ENCODE measurements at places on chromosomes 5 and 9.

GRCh38 chr5:79802406-79802805 lies 112.8 kb downstream of the CMYA5 start:
- DNase-seq = no peak

- DNase-seq = no peak
Measured at GRCh38 chr9:115207003-115207836, 89.3 kb upstream of the TNC start.

DNA sequence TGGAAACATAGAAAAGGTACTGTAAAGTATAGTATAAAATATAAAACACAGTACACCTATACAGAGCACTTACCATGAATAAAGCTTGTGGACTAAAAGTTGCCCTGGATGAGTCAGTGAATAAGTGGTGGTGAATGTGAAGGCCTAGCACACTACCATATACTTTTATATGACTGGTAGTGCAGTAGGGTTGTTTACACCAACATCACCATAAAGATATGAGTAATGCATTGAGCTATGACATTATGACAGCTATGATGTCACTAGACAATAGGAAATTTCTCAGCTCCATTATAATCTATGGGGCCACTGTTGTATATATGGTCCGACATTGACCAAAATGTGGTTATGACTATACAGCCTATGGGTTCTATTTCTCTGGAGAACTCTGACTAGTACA lies 291.8 kb upstream of the ACTBL2 start:
- no peak for DNase-seq

- no peak for DNase-seq
Measured at GRCh38 chr9:85559526-85559925, 182.2 kb downstream of the AGTPBP1 start.

DNA sequence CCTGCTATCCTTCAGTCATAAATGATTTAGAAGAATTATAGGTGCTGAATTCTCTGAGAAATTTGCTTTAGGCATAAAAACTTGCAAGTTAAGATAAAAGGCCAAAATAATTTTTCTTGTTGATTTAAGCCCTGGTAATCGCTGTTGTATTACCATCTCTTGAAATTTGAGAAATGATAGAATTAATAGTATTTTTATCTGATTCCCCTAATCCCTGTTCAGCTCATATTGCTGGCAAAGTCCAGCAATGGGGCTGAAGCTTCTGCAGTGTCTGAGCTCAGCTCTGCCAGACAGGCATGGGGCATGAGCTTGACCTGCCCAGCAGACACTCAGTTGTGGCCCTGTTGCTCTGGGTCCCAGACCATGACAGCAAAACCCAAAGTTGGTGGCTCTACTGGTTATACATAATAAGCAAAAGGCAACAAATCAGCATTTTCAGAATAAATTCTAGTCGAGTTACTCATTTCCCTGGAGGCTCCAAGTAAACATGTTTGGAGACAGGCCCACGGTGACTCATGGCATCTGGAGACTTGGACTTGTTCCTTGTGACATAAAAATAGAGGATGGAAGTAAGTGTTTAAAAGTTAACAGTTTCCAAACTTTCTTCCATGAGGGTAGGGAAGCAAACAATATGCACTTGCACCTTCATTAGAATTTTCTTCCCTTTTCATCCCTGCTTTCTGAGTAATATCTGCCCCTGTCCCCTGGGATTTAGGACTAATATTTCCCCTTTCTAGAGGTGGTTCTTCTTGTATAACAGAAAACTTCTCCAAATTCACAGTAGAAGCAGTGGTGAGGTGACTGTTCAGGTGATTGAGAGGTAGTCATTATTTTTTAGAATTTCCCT lies 60.2 kb upstream of the SLC2A8 start:
- peak; percentile 92 for DNase-seq

DNA sequence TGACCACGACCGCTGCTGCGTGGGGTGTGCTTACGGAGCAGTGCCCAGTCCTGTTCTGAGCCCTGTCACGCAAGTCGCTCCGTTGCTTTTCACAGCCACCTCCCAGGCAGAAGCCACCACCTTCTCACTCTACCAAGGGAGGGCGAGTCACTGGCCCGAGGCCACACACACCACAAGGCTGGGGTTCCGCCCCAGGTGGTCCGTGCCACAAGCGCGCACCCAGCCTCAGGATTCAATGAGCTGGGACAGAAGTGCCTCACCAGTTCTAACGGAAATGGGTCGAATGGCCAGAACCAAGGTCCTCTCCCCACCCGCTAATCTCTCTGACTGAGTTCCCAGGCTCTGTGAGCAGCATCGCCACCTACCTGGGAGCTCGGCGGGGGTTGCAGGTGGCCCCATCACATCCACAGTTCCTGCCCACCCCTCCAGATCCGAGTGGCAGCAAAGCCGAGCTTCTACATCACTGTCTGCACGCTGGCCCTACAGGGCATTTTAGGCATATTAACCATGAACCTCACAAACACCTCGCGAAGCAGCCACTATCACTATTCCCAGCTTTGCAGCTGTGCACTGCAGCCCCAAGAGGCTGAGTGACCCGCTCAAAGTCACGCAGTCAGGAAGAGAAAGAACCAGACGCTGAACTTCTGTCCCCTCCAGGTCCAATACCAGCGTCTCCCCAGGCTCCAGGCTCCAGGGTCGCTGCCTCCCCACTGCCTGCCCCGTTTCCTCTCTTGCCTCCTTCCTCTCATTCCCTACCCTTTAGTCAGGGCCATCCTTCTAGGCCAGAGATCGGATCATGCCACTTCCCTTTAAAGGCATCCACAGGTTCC lies 92.1 kb upstream of the PHYKPL start:
- no peak for DNase-seq

DNA sequence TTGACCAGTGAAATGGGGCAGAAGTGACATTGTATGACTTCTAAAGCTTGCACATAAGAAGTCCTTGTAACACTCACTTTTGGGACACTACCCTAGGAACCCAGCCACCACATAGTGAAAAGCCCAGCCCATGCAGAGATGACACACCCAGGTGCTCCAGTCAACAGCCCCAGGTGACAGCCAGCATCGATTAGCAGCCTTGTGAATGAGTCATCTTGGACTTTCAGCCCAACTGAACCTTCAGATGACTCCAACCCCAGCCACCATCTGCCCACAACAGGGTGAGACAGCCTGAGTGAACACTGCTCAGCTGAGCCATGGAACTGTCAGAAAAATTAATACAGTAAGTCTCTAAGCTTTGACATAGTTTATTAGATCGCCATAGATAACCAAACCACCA lies 458.6 kb downstream of the ZSWIM6 start:
- no peak for DNase-seq

DNA sequence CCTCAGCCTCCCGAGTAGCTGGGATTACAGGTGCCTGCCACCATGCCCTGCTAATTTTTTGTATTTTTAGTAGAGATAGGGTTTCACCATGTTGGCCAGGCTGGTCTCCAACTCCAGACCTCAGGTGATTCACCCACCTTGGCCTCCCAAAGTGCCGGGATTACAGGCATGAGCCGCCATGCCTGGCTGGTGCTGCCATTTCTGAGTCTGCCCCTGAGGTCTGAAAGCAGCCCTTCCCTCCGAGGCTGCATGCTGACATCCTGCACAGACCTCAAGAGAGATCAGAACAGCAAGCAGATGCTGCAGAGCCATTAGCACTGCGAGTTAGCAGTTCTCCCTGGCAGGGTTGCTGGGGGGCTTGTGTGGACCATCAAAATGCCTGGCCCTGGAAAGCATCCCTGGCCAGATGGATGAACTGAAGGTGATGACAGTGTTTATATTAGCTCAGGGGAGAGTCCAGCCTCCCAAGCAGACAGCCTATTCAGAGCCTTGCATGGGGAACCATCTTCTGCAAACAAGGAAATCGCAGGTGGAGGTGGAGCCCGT lies 176.5 kb upstream of the PANK3 start:
- DNase-seq = no peak

- DNase-seq = no peak
Measured at GRCh38 chr9:97319395-97319794, 11.9 kb downstream of the CCDC180 start.

DNA sequence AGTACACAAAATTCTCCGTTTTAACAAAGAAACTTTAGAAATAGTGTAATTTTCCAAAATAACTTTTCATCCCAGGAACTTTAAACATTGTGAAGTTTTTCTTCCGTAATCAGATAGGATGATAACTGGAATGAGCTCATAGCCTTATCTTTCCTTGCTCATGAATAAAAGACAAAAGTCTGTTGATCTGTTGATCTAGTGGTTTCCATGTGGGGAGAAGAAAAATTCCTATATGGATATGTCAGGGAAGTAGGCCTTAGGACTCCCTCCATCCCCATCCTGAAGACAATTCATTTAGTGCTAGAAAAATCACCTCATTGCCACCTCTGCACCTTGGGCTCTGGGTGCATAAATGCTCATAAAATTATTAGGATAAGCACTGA lies 266.6 kb downstream of the SMARCA2 start:
- no peak for DNase-seq

DNA sequence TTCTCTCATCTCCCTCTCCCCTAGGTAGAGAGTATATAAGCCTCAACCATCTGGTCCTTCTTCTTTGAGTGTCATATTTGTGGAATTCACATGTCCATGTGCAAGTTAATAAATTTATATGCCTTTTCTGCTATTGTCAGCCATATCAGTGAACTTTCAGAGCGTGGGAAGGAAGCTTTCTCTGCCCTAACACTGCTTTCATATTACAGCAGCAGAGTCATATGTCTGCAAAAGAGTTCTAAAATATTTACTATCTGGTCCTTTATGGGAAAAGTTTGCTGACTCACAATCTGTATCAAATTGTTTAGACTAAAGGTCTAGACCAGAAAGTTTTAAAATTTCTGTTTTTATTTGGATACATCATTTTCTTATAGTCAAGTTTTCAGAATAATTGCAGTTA lies 669.0 kb downstream of the LRRC70 start:
- no peak for DNase-seq

GRCh38 chr5:43041110-43041668 lies 1.1 kb upstream of the ANXA2R start:
- no peak for DNase-seq

DNA sequence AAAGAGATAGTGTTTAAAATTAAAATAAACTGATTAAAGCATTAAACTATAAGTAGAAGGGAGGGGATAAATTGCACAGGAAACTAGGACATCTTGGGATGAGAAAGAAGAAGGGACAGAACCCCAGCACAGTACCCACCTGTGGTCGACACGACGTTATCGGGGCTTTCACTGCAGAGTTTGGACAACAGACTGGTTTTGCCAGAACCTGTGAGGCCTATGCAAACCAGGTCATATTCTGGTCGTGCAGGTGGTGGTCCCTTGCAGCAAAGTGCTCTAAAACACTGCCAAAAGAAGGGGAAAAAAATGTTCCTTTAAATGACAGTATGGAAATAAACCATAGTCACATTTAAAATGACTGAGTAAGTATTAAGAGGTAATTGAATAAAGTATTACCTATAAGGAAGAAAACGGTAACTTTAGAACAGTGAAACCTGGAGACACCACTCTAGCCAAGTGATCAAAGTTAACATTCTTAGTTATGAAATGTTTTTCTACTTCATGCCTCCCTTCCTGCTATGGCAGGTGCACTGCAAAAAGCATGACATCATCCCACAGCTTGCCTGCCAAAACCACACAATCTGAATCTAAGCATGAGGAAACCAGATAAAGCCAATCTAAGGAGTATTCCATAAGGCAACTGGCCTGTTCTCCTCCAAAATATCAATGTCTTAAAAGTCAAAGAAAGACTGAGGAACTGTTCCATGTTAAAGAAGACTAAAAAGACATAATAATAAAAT lies 138.6 kb downstream of the ARL15 start:
- no peak for DNase-seq

DNA sequence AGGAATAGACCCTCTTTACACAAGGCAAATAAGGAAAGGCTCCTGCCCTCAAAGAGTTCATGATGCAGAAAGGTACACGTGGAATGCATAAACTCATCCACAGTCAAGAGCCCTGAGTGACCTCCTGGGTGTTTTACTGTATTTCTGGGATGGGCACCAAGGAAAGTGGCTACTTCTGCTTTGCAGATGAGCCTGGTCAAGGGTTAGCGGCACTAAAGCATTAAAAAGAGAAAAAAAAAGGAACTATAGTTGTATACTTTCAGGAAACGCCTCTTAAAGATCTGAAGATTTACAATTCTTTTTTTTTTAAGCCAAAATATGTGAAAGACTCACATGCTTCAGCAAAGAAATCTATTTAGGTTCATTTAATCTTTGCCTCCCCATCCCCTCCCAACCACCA lies 366.2 kb upstream of the PDE4D start:
- no peak for DNase-seq

GRCh38 chr9:74645007-74645639 lies 148.0 kb downstream of the RORB start:
- peak; percentile 5 for DNase-seq

DNA sequence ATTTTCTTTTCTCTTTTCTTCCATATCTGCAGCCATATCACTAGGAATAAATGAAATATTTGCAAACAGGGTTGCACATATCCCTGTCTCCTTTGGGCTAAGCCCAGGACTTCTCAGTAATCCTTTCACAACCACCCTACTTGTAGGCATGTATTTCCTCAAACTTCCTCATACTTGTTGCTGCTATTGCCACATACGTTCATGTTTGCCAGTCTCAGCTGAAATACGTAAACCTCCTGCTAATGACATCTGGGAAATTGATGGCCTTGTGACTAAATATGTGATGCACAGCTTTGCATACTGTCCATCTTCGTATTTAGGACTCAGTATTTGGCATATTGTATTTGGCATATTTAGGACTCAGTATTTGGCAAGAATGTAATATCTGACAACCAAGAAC lies 224.6 kb downstream of the PLK2 start:
- peak; percentile 24 for DNase-seq

- no peak for DNase-seq
Measured at GRCh38 chr9:114286146-114286679, 36.7 kb upstream of the ORM1 start.

- no peak for DNase-seq
Measured at GRCh38 chr9:118567861-118568260, 801.4 kb downstream of the BRINP1 start.

DNA sequence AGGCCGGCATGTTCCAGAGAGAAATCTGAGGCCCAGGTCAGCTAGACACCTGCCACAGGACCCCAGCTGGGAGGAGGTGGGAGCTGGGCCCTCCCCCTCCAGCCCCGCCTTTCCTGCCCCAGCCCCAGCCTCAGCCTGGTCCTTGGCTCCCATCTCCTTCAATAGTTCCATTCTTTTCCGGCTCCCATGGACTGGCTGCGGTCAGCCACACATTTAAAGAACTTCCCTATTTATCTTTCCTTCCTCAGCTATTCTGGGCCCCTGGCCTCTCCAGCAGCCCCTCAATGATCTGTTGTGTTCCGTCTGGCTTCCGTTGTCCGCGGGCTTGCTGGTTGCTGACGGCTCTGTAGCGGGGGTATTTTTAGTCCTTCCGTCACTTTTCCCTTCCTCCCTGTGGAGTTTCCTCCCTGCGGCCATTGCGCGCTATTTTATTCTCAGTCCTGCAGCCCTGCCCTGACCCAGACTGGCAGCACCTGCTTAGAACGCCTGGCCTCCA lies 73.8 kb downstream of the AMBP start:
- no peak for DNase-seq
